Caudate nucleus (tissue), 63 donors: ENCODE measurements at places on chromosomes 16 and 17.

GRCh38 chr16:19213885-19214284 lies 45.8 kb downstream of the SYT17 start:
- DNase-seq: no peak

GRCh38 chr16:19497176-19497575 lies 24.7 kb downstream of the GDE1 start:
- no peak for DNase-seq

DNA sequence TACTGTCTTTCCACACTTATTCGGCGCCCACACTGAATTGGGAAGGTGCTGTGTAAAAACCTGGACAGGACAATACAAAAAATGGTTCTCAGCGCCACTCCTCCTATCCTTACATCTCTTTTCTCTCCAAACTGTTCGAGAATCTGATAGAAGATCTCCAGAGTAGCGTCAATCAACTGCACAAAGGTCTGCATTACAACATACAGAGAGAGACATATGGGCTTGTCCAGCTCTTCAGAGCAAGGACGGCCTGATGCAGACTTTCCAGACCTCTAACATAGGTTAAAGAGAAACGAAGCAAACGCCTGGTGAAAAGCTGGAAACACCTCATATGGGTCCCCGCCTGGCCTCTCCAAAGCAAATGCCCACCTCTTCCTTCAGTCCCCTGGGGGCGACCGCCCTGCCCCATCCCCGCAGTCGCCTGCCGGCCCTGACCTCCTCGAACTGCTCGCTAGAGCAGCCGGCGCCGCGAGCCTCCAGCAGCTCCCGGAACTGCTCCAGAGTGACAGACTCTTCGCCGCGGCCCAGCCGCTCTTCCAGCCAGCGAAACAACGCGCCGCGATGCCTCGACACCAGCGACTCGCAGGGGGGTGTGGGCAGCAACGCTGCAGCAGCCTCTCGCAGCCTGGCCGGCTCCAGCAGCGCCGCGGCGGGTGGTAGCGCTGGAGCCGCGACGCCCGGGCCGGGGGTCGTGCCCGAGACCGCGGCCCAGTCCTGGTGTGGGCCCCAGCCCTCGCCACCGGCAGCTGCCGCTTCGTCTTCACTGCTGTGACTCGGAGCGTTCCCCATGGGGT lies 526 bp downstream of the ZZEF1 start:
- no peak for DNase-seq

DNA sequence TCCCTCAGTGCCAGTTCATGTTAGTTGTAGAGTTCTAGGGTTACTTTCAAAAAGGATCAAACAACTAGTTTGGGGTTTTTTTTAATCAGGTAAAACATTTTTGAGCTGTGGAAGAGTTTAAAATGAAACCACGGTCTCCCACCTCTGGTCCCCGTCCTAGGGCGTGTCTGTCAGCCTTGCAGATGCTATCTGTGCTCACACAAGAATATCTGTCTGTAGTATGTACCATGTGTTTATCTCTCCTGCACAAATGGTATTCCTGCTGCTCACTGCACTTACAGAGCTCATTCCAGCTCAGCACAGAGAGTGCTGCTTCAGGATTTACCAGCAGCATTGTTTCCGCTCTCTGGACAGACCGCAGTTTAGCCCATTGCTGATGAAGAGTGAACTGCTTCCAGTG lies 38.9 kb downstream of the UBN1 start:
- DNase-seq: no peak

DNA sequence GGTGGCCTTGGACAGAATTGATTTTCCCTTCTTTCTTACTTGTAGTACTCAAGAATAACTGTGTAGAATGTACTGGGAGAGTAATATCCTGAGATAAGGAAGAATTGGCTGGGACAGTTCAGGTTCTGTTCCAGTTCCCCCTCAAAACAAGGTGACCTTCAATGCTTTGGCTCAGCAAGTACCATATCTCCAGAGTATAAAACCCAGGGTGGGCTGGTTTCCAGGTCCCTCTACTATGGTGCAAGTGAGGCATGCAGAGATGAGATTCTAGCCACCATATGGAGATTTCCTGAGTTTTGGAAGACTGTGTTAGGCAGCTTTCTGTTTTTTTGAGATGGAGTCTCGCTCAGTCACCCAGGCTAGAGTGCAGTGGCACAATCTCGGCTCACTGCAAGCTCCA lies 18.1 kb upstream of the DLX3 start:
- no peak for DNase-seq

DNA sequence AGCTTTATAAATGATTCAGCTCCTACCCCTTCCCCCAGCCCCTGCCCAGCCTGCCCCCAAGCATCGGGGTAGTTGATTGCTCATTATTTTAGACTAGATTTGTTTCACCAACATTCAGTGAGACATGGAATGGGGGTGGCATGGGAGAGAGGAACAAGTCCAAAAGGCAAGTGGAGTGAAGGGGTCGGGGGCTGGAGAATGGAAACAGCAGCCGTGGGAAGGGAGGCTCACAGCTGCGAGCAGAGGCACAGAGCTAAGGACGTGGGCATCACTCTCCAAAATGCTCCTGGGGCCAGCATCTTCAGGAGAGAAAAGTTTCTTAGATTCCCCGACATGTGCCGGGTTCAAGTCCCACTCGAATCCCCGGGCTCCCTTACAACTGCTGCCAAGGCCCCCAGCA lies 19.3 kb downstream of the PIPOX start:
- DNase-seq: no peak

DNA sequence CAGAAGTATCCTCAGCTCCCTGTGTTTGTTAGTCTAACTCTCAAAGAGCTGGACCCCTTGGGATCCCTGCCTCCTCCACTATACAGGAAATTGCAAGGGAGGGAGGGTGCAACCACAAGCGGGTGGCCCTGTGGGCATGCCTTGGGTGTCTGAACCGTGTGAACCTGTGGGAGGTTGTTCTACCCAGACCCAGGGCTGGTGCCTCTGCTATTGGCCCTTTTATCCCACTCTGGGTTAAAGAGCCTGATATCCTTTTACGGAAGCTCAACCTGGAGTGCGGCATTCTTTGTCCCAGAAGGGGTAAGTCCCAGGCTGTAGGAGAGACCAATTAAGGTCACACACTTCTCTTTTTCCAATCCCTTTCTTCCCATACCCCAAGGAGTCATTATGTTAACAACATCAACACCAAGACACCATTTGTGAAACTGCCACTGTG lies 53.4 kb downstream of the ARSG start:
- DNase-seq: no peak

- no peak for DNase-seq
Measured at GRCh38 chr16:53619235-53619634, 84.4 kb downstream of the RPGRIP1L start.
